ENCODE measurements at places on chromosomes 11 and 22.

DNA sequence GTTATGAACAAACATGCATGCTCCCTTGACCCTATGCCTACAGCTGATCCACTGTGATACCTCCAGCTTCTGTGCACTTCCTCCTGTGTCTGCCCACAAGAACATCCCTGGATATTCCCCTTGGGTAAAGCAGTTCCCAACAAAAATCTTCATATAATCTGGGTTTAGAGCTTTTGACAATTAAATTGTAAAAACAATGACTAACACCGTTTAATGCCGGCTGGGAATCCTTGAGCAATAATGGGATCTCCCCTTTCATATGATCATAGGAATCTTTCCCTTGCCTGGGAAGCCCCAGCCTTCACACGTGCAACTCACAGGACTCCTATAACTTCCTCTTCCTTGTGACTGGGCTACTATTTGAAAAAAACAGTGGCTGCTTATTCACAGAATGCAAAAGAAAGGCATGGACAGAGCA, 6.3 kb upstream of the ZC3H12C start:
- no peaks in the 10 kb centered on the region for H3K36me3 ChIP-seq
- H3K27me3 ChIP-seq: no peaks in the 10 kb centered on the region
- no peaks in the 10 kb centered on the region for H3K4me1 ChIP-seq

- H3K36me3 ChIP-seq: no peaks in the 10 kb centered on the region
- no peak for DNase-seq
- H3K4me3 ChIP-seq: no peak overlapping the region
- no peaks in the 10 kb centered on the region for H3K4me1 ChIP-seq
Measured at GRCh38 chr11:104852811-104853210, 45.4 kb downstream of the CASP12 start.

DNA sequence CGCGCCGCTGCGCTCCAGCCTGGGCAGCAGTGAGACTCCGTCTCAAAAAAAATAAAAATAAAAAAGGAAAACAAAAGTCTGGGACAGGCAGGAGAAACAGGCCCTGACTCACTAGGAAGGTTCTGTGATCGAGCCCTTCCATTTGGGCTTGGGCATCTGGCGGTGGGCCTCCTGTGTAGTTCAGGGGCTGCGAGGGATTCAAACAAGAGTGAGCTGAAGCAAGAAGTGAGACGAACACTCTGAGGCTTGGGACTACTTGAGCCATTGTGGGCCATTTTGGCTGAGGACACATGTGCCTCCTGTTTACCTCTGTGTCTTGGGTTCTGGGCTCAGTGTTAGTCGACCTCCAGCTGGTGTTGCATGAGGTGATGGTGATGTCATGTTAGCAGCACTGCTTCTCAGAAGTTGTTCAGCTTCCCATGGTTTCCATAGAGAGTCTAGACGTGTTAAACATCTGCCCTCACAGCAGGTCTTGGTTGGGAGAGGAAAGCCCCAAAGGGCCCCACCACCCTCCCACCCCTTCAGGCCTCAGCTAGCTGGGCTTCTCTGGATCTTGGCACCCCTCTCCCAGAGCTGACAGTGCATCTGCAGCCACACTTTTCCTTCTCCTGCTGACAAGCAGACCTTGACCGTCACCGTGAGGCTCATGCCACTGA, 57.8 kb downstream of the MED15 start:
- H3K36me3 ChIP-seq: peaks cover 92% of the 10 kb centered on the region
- DNase-seq: no peak
- H3K4me1 ChIP-seq: peaks cover 11% of the 10 kb centered on the region
- no peak overlapping the region for H3K27ac ChIP-seq

GRCh38 chr11:31725176-31725575, 85.9 kb downstream of the PAX6 start:
- no peaks in the 10 kb centered on the region for H3K27me3 ChIP-seq
- no peak overlapping the region for H3K27ac ChIP-seq
- no peaks in the 10 kb centered on the region for H3K4me1 ChIP-seq
- no peak overlapping the region for H3K4me3 ChIP-seq
- no peaks in the 10 kb centered on the region for H3K36me3 ChIP-seq

GRCh38 chr22:33570110-33570509, 350.2 kb downstream of the LARGE1 start:
- H3K27ac ChIP-seq: no peak overlapping the region
- DNase-seq: no peak
- no peaks in the 10 kb centered on the region for H3K36me3 ChIP-seq
- no peaks in the 10 kb centered on the region for H3K27me3 ChIP-seq
- H3K4me3 ChIP-seq: no peak overlapping the region

DNA sequence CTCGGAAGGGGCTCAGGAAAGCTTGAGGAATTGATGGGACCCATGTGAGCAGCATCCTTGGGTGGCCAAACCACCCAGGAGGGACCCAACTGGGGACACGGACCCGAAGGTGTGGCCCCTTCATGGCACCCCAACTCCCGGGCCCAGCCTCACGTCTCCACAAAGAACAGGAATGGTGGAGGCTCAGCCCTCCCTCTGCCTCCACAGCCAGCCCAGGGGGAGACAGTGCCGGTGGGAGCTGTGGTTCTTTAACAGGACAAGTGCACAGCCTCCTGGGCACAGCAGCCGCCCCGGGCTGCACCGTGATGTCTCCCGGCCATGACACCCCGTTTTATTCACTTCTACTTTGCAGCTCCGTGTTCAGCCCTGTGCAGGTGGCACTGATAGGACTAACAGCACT, 587.2 kb downstream of the BRD1 start:
- H3K4me1 ChIP-seq: no peaks in the 10 kb centered on the region
- DNase-seq: no peak
- H3K4me3 ChIP-seq: no peak overlapping the region
- H3K27me3 ChIP-seq: no peaks in the 10 kb centered on the region
- H3K36me3 ChIP-seq: no peaks in the 10 kb centered on the region
